NCI-H526 treated with DMSO at 0.1 percent for 48 hours (cell line): ENCODE measurements at places on chromosomes 7 and 10.

DNA sequence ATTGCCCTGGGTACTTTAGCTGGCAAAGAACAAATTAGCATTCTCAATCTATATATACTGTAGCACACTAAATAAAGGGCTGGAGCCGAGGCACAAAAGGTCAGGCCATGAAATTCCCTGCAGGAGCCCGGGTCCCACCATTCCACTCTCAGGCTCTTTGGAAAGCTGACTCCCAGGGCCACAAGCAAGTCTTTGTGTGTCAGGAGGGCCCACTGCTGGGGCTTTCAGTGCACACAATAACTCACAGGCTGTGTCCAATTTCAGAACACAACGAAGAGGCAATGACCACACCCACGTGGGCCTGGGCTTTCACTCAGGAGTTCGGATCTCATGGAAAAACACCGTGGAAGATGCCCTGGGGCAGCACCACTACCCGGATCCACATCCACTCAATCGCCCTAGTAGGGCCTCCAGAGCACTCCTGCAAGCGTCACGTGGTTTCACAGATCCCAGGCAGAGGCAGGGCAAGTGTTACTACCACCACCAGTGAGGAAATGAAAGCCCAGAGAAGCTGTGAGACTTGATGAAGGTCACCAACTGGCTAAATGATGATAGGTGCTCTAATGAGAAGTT lies 60.3 kb downstream of the COBL start:
- DNase-seq, result no peak

- no peak for DNase-seq
Observed at GRCh38 chr7:128923411-128923800, 12.9 kb upstream of the KCP start.

DNA sequence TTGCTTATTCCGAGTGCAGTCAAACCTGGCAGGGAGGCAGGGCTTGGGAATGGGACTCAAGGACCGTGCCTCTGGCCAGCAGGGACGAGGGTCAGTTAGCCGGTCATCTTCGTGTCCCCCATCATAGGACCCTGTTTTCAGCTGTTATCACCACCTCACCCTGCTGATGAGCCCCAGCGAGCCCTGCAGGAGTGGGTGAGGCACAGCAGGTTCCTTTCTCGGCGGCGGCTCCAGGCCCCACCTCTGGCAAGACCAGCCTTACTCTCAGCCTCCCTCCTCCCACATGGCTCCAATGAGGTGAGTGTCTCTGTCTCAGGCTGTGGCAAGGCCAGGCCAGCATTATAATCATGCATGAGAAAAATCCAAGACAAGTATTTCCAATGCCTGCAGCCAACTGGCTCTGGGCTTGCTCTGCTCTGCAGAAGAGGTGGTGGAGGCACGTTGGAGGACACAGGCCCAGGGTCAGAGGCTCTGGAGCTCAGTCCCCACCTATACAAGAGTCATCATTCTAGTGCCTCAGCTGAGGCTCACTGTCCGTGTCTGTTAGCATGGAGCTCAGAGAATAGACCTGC lies 15.7 kb downstream of the PKD1L1 start:
- no peak for DNase-seq

DNA sequence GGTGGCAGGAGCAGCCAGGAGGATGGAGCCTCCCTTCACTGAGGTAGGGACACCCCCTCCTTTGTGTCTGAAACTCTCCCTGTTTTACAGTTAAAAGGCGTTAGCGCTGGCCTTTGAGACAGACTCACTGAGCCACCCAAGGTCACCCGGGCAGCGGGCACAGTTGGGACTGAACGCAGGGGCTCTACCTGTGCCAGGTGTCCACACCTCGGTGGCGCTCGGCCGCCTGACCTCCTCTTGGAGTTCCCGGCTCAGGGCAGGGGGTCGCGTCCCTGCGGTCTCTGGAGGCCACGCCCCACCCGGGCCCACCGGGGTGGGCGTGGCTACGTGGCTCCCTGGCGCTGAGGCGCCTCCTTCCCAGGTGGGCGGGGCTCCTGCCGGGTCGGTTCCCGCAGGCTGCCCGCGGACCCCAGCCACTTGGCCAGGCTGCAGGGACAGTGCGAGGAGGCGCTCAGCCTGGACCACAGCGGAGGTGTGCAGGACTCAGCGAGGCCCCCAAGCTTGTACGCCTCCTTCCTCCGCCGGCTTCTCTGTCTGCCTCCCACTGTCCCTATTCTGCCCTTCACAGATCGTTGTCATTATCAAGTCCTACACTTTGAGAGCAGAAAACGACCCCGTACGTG lies 39.9 kb upstream of the LEP start:
- DNase-seq, result no peak

DNA sequence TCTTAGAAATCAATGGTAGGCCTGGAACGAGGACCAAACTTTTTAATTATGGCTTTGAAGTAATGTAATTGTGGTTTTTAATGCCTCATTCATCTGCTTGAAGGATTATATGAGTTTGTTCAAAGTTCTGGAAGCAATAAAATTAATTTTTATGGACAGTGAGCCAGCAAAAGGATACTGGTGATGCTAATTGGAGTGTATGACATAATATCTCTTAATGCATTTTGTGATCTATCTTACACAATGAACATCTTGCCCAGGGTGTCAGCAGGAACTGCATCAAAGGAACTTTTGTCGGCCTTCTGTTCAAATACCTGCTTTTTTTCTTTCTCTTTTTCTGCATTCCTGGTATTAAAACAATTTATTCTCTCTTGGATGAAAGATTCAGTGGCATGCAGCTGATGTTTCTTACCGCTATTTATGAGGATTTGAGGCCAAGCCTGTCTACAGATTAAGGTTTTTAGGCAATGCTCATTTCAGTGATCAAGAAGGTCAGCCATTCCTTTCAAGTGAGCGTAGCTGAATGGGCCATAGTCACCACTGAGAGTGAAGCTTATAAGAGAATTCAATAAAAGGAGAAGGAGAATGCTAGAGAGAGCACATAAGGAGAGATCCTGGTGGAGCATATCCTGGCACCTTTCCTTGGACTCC lies 974.8 kb downstream of the SORCS3 start:
- DNase-seq, result no peak
